Activated T-helper 17 cell treated with anti-CD3 and anti-CD28 coated beads, Interleukin-2, amount 50 U/mL, for 72 hours (primary cell): ENCODE measurements at places on chromosomes 1 and 21. TPM values are rescaled to one million over a fixed set of nuclear protein-coding genes. Genes with fewer than 3 reads are reported as not detected.
A peak's percentile ranks its signal among the peaks of the same experiment; 100 is the strongest.

SYTL1 gene
- 26.0 TPM for total RNA-seq

EFNA1 gene
- total RNA-seq, result not detected

TINAGL1 gene
- not detected for total RNA-seq

CNR2 gene
- 0.08 TPM for total RNA-seq

DNAH14 gene
- 2.2 TPM for total RNA-seq

HMGCS2 gene
- not detected for total RNA-seq

DNA sequence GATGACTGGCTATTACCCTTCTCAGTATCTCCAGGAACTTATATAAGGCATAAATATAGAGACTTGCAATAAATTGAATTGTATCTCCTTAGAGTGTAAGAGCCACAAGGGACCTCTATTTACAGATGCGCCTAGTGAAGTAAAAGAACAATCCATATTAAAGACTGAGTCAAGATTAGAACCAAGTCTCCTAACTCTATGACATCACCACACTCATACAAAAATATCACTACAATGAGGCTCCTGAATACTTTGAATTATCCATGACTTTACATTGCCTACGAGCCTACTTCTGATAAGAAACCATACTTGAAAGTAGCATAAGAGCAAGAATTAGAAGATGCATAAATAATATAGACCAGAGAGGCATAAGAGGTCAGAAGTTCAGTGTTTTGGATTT, 18.8 kb downstream of the DPYD start:
- ATAC-seq, result no peak
- no peak overlapping the region for H3K27ac ChIP-seq
- peaks cover 28% of the 10 kb centered on the region for H3K4me1 ChIP-seq

DNA sequence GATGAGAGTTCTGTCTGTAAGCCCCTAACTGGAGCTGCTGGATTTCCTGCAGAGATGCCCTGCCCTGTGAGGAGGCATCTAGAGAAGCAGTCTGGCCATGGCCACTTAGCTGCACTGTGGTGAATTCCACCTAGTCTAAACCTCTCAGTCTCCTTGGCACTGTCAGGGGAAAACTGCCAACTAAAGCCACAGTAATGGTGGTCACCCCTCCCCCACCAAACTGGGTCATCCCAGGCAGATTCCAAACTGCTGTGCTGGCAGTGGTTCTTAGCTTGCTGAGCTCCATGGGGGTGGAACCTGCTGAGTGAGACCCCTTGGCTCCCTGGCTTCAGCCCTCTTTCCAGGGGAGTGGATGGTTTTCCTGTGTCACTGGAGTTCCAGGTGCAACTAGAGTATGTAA, 740.6 kb downstream of the RWDD3 start:
- H3K4me1 ChIP-seq, result no peaks in the 10 kb centered on the region
- H3K27me3 ChIP-seq, result no peaks in the 10 kb centered on the region
- no peak overlapping the region for H3K27ac ChIP-seq
- ATAC-seq, result no peak

DNA sequence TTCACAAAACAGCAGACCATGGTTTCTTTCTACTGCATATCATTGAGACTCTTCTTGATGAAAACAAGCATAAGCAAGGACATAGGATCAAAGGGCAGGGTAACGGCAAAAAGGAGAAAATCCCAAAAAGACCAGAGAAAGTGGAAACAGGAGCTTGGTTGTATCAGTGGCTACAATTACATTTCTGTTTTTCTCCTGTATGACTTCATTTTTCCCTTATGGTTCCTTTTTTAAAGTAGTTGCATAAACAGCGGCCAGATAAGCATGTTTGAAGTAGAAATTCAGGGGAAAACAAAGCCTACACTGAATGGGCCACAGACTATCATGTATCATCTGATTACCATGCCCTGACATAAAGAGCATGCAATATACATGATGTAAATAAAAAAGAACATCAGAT, 4.6 kb downstream of the EGLN1 start:
- ATAC-seq, result no peak
- H3K27ac ChIP-seq, result no peak overlapping the region
- peak overlapping the region; percentile 90 for H3K4me3 ChIP-seq
- no peaks in the 10 kb centered on the region for H3K27me3 ChIP-seq
- H3K4me1 ChIP-seq, result peaks cover 48% of the 10 kb centered on the region

DNA sequence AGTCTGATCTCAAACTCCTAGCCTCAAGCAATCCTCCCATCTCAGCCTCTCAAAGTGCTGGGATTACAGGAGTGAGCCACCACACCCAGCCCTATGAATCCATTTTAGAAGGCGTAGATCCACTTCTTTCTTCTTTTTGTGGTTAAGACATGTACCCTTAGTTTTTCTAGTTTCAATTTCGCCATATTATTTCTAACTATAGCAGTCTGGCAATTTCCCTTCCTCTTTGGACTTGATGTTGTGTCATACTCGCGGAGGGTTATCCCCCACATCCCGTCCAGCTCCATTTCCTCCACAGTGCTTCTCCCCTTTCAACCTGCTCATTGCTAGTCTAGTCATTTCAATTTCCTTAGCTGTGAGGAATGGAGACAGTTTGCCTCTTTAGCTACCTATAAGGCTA, 5.2 kb upstream of the LRRC8D start:
- no peaks in the 10 kb centered on the region for H3K36me3 ChIP-seq
- H3K27ac ChIP-seq, result no peak overlapping the region
- H3K4me1 ChIP-seq, result peaks cover 10% of the 10 kb centered on the region
- ATAC-seq, result no peak

DNA sequence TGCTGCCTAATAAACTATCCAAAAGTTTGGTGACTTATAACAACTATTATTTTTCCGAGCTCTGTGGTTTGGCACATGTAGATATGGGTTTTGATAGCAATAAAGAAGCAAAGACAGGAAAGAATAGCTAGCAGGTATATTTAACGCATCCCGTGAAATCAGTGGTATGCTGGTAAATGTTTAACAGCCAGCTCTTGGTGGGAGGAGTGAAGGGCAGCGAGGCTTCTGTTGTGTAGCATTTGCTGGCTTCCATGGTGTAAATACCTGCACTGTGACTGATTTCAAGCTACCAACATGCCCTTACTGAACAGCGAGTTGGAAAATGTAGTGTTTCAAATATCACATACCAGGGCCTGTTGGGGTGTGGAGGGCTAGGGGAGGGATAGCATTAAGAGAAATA, 291.0 kb downstream of the PRDM2 start:
- no peaks in the 10 kb centered on the region for H3K4me1 ChIP-seq
- H3K36me3 ChIP-seq, result no peaks in the 10 kb centered on the region
- H3K27ac ChIP-seq, result no peak overlapping the region
- H3K4me3 ChIP-seq, result no peak overlapping the region

GRCh38 chr1:109290998-109291397, 8.1 kb upstream of the PSRC1 start:
- no peak overlapping the region for H3K27ac ChIP-seq
- peaks cover 6% of the 10 kb centered on the region for H3K27me3 ChIP-seq
- no peaks in the 10 kb centered on the region for H3K36me3 ChIP-seq

DNA sequence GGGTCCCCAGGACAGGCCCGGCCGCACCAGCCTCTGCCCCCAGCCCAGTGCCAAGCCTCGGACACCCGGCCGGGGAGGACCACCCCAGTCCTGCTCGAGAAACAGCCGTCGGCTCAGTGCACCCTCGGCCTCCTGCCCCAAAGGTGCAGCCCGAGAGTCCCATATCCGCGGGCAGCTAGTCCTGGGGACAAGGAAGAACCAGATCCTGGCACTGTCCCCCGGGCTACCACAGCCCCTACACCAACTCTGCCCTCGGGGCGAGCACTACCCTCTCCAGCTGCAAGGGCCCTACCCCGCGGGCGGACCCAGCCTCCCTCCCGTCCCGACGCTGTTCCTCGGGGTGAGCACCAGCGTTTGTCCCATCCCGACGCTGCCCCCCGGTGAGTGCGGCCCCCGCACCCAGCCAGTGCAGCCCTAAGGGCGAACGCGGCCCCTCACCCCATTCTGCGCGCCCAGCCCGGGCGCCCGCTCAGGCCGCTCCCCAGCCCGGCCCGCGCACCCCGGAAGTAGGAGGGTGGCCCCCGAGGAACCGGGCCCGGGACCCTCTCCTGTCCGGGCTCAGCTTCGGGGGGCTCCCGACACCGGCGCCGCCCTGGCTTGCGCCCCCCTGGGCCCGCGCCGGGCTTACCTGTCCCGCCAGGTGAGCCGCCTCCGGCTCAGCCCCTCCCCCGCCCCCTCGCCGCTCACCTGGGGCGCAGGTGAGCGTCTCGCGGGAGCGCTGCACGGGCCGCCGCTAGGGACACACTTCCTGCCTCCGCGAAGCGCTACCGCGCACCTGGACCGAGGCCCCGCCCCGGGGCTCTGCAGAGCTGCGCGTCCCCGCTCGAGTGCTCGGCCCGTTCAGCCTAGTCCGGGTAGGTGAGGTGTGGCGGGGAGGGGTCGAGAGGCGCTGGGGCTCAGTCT, at the start of gene KDF1:
Gene KDF1, minus strand, starts transcription at position 747 of the 903 bp plus-strand sequence. CDS start 8,088 bp downstream, outside the sequence.
- H3K36me3 ChIP-seq, result no peaks in the 10 kb centered on the region
- peak within 1 kb of the TSS; percentile 82 for H3K4me3 ChIP-seq
- peaks cover 14% of the 10 kb centered on the region for H3K27me3 ChIP-seq
- ATAC-seq, result peak; percentile 82

DNA sequence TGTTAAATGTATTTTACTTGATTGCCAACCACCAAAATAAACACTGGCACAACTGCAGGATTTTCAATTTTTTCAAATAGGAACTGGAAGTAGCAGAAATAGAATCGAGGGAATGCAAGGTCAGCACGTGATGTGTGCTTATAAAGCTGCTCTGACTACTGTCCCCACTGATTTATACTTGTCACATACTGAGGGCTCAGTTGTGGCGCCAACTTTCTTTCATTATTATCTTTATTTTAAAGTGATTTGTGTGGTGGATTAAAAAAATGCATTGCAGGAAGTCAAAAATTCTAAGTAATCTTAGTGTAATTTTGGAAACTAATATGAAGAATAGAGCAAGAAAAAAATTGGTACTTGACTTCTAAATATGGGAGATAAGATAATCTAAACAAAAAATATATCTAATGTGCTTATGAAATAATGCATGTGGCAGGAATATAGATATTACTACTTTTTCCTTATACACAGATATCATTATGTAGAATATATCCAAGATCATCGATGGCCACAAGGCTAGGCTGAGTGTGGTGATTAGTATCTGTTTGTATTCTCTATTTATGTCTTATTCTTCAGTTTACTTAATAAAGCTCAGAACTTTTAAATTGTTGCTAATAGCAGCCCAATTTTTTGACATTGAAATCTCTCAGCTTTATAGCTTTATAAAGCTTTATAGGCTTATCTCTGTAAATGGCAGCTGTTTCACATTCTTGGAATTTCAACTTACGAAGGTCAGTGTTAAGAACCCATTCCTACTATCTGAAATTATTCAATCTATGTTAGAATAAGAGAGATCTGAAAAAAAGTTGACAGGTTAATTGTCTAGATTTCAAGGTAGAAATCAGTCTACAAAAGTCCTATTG, 404.5 kb upstream of the ADAMTS5 start:
- H3K4me3 ChIP-seq, result no peak overlapping the region
- H3K27me3 ChIP-seq, result no peaks in the 10 kb centered on the region

- H3K4me3 ChIP-seq, result no peak overlapping the region
- H3K4me1 ChIP-seq, result no peaks in the 10 kb centered on the region
- no peak for ATAC-seq
- no peaks in the 10 kb centered on the region for H3K27me3 ChIP-seq
- H3K27ac ChIP-seq, result no peak overlapping the region
Measured at GRCh38 chr21:17388226-17388625, 124.6 kb upstream of the CXADR start.

DNA sequence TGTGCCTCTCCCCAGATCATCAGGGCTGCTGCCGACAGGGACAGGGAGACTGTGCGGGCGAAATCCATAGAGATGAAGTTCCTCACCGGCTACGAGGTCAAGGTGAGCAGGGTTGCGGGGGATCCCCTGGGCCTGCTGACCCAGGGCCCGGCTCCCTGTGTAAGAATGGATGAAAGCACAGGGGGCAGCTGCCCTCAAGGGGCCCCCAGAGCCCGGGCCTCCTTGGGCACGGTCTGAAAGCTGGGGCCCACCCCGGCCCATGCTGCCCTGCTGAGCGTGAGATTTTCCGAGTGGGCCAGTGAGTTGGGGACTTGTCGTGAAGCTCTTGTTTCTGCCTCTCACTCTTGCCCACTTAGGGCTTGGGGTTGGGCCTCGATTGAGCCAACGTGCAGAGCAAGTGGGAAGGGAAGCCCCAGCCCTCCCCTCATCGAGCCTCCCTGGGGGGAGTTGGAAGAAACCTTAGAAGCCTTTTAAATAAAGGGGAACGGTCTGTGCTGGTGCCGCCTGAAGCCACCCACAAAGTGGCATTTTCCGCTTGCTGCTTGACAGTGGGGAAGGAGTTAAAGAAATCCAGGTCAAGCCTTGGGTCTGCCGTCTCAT, 45.2 kb downstream of the COQ8A start:
- peaks cover 13% of the 10 kb centered on the region for H3K4me1 ChIP-seq
- no peak for ATAC-seq
- H3K4me3 ChIP-seq, result no peak overlapping the region
- peaks cover 26% of the 10 kb centered on the region for H3K36me3 ChIP-seq
- no peak overlapping the region for H3K27ac ChIP-seq

DNA sequence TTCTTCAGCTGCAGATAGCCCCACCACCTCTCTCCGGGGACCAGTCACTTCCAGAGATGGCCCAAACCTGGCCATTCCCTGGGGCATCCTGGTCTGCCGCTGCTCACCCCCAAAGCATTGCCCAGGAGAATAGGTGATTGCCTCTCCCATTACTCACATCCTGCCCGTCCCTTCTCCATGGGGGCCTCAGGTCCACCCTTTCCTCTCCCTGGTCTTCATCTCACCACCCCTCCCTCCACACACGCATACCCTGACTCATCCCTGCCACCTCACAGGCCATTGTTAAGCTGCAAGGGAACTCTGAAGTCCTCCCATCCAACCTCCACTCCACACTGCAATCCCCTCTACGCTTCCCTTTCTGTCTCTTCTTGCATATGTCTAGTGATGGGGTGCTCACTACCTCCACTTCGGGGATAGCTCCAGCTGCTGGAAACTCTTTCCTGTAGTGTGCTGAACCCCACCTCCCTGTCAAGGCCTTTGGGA, at the start of gene PLEKHG5:
Gene PLEKHG5, minus strand, starts transcription at position 188 of the 483 bp plus-strand sequence. CDS start 14,096 bp downstream, outside the sequence.
- H3K27ac ChIP-seq, result peak within 1 kb of the TSS; percentile 82
- peak within 1 kb of the TSS; percentile 72 for H3K4me3 ChIP-seq
- H3K27me3 ChIP-seq, result peaks cover under 1% of the 10 kb centered on the region
- H3K36me3 ChIP-seq, result no peaks in the 10 kb centered on the region

GRCh38 chr1:25898223-25899015, 7.8 kb downstream of the STMN1 start:
- H3K36me3 ChIP-seq, result peaks cover 50% of the 10 kb centered on the region
- H3K27me3 ChIP-seq, result no peaks in the 10 kb centered on the region
- ATAC-seq, result no peak
- H3K4me1 ChIP-seq, result no peaks in the 10 kb centered on the region

DNA sequence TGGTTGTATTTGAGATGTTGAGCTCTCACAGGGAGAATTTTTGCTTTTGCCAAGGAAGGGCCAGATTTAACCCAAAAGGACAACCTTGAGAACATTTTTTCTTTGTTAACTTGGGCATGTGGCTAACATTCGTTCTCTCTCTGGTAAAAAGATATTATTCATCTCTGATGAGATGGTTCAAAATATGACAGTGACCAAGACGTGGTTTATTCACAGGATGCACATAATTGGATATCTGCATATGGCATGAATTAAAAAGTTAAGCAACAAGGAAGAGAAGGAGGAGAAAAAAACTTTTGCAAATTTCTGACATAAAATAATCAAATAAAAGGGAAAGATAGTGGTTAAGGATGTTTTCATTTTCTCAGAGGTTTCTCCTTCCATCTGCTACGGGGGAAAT, 43.1 kb upstream of the BCL10 start:
- ATAC-seq, result no peak
- H3K27ac ChIP-seq, result no peak overlapping the region
- H3K36me3 ChIP-seq, result no peaks in the 10 kb centered on the region
- no peak overlapping the region for H3K4me3 ChIP-seq
- H3K4me1 ChIP-seq, result peaks cover 4% of the 10 kb centered on the region

GRCh38 chr1:3056641-3057040, 12.4 kb upstream of the PRDM16 start:
- peaks cover 6% of the 10 kb centered on the region for H3K27me3 ChIP-seq
- H3K27ac ChIP-seq, result no peak overlapping the region
- no peaks in the 10 kb centered on the region for H3K4me1 ChIP-seq
- H3K4me3 ChIP-seq, result no peak overlapping the region
- no peak for ATAC-seq
